ENCODE measurements at places on chromosomes 11 and 22.

GRCh38 chr11:131370090-131370751, at the start of gene NTM:
Gene NTM (plus strand): TSS chr11:131370615.
- no peak for DNase-seq

GRCh38 chr22:19799322-19800190, 39.0 kb downstream of the TBX1 start:
- no peak for DNase-seq

DNA sequence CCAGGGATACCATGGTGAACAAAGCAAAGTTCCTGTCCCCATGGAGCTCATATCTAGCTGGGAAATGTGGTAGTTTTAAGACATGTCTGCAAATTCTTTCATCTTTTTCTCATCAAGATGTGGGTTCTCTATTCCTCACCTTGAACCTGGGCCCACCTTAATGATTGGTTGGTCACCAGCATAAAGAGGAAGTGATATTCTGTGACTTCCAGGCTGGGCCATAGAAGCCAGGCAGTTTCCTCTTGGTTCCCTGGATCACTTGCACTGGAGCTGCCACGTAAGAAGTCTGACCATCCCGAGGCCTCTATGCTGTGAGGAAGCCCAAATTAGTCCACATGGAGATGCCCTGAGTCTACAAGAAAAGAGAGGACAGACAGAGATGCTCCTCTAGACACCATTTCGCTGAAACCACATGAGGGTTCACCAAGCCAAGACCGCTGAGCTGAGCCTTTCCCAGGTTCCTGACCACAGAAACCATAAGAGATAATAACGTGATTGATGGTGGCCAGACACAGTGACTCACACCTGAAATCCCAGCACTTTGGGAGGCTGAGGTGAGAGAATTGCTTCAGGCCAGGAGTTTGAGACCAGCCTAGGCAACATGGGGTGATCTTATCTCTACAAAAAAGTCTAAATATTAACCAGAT, 119.5 kb upstream of the ISX start:
- DNase-seq, result no peak

DNA sequence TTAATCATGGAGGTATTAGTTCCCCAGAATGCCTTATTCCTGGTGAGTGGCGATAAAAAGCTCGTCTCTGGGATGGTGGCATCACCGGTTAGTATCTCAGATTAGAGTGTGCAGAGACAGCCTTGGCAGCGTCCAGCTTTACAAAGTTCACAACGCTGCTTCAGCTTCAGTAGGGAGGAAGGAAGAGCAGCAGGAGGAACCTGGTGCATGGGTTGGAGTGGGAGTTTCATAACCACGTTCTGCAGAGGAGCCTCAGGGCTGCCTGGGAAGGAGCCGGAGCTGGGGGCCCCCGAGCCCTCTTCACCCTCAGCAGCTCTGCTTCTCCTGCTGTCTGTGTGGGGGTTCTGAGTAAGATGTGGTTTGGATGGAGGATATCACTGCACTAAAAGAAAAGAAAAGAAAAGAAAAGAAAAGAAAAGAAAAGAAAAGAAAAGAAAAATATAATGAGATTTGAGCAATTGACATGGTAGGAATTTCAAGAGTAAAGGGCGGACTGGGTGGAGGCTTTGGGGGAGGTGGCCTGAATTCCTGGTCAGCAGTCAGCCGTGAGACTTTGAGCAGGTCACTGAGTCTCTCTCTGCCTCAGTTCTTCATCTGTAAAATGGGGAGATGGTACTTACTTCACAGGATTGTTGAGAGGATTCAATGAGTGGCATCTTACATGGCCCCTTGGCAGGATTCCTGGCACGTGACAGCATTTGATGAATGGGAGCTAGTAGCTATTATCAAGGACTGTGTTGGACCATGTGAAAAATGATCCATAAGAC, 6.5 kb downstream of the ASPHD2 start:
- DNase-seq, result no peak

DNA sequence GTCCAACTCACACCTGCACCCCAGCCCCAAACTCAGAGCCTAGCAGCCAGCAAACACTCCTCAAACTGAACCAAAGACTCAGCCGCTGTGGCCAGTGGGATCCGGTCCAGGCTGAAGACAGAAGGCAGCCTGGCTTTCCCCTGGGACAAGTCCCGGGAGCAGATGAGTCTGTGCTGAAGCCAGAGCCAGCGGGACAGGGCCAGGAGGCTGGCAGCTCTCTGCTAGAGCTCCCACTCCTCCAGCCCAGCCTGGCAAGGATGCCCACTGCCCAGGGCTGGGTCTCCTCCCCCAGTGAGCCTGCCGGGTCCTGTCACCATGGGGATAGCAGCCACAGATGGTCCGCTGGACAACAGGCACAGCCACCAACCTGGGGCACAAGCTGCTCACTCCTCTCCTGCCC, 42.9 kb upstream of the PRR5 start:
- no peak for DNase-seq

All from CD4-positive, alpha-beta T cell treated with Interferon alpha-2 for 1 hour (primary cell).